ENCODE measurements at places on chromosomes 6 and 20. TPM values are rescaled to one million over a fixed set of nuclear protein-coding genes. Genes with fewer than 3 reads are reported as not detected.

The PDRG1 gene
- 8.0 TPM for total RNA-seq

GRCh38 chr20:22223236-22223635 is 361.1 kb downstream of the FOXA2 start:
- no peak for DNase-seq

- DNase-seq: no peak
These were observed 51.0 kb downstream of the OR2B6 start for GRCh38 chr6:28008053-28008452.

GRCh38 chr6:85464722-85465150 is 14.9 kb downstream of the NT5E start:
- DNase-seq: peak; percentile 97

DNA sequence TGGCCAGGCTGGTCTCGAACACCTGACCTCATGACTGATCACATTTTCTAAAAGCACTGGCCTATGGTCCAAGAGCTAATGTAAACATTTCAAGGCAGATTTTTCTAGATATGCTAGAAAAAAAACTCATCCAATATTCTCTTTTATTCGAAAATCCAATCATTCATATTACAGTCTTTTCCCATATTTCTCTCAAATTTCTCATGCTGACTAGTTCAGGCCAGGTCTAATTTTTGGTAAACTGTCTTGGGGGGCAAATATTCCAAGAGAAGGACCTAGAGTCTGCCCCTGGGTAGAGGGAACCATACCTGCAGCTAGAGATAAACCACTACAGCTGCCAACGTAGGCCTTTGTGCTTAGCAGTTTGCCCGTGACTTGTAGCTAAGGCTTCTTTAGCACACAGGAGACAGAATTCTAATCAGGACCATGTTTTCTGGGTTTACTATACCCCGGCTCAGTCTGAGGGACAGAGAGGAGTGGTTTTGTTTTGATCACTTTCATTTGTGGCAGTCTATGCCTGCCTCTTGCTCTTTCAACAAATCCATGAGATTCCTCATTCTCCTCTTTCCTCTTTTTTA is 71.8 kb upstream of the CITED2 start:
- no peak for DNase-seq

Measured in LHCN-M2 (cell line).